ENCODE measurements at places on chromosomes 7 and 10. TPM values are rescaled to one million over a fixed set of nuclear protein-coding genes. Genes with fewer than 3 reads are reported as not detected.

TEX36 gene
- not detected for total RNA-seq

ENKUR gene
- total RNA-seq: 0.06 TPM

CPEB3 gene
- total RNA-seq: 4.3 TPM

TMEM270 gene
- not detected for total RNA-seq

DIP2C gene
- total RNA-seq: 10.5 TPM

SFTPA1 gene
- 3,930 TPM for total RNA-seq

CYP2E1 gene
- 2.2 TPM for total RNA-seq

SPDYE11 gene
- not detected for total RNA-seq

DNA sequence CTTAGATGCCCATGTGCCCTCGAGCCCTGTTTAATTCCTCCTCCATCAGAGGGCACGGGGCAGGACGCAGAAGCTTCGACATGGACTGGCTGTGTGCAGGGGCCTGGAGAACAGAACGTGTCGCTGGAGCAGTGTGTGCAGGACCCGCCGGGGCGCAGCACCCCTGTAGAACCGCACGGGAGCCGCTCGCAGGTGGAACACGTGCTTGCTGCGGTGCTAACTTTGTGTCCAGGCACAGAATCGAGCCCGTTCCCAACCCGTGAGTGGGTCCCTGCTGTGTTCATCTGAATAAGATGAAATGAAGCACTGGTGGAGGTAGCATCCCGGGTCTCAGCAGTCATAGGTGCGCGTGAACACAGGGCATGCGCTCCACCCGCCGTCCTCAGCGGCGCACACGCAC, 116.9 kb downstream of the WDR37 start:
- no peaks in the 10 kb centered on the region for H3K4me1 ChIP-seq
- H3K4me3 ChIP-seq: no peak overlapping the region
- no peak overlapping the region for H3K27ac ChIP-seq
- H3K36me3 ChIP-seq: no peaks in the 10 kb centered on the region
- no peak for DNase-seq

- no peak overlapping the region for H3K4me3 ChIP-seq
- DNase-seq: no peak
- H3K27me3 ChIP-seq: no peaks in the 10 kb centered on the region
- H3K27ac ChIP-seq: no peak overlapping the region
- H3K4me1 ChIP-seq: no peaks in the 10 kb centered on the region
Measured at GRCh38 chr7:100007887-100008286, 7.5 kb upstream of the ZKSCAN1 start.

DNA sequence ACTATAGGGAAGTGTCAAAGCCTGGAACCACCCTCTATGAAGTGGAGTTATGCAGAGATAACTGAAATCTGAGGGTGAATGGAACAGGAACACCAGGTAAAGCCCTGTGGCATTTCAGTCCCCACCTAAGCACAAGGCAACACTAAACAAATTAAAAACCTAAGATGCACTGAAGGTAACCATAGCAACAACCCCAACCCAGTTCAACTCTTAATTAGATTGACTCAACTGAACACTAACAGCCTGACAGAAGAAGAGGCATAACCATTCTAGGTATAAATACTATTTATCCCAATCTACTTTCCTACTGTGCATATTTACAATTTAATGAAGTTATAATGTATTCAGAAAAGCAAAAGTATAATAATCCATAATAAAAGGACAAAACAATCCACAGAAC, 9.2 kb upstream of the GIMAP5 start:
- no peaks in the 10 kb centered on the region for H3K36me3 ChIP-seq
- H3K27ac ChIP-seq: no peak overlapping the region
- no peak overlapping the region for H3K4me3 ChIP-seq
- H3K4me1 ChIP-seq: peaks cover 5% of the 10 kb centered on the region
- DNase-seq: no peak
- no peaks in the 10 kb centered on the region for H3K27me3 ChIP-seq

DNA sequence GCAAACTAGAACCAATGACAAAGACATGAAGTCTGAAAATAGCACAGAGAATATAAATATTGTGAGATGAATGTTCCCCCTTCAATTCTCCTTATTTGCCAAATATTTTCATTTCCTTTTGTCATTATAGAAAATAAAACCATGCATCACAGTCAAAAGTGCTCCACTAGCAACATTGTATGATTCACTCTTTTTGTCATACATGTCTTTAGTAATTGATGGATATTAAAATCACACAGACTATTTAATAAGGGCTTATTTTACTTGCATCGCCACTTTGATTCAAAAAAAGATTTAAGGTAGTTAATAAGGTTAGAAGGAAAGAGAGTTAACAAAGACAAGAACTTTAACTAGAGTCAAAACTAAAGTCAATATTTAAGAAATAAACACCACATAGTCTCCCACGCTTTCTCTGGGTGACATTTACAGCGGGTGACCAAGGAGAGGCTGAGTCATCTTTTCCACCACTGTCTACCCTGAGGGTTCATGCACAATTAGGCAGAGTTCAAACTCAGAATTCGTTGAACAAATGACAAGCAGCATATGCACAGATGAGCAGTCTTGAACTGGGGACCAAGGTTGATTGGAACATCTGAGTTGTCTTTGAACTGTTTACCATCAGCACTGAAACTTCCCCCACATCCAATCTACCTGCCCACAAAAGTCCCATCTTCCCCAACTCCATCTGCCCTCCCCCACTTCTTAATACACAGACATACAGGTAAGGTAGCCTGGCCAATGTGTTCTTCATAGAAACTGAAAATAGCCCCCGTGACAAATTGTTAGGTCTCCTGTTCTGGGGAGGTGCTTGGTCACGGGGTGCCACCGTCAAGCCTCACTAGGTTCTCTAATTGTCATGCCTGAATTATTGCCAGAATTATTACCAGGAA, 42.5 kb downstream of the C7orf25 start:
- H3K27ac ChIP-seq: no peak overlapping the region
- H3K36me3 ChIP-seq: no peaks in the 10 kb centered on the region
- H3K4me1 ChIP-seq: peaks cover 4% of the 10 kb centered on the region
- DNase-seq: no peak
- no peak overlapping the region for H3K4me3 ChIP-seq

DNA sequence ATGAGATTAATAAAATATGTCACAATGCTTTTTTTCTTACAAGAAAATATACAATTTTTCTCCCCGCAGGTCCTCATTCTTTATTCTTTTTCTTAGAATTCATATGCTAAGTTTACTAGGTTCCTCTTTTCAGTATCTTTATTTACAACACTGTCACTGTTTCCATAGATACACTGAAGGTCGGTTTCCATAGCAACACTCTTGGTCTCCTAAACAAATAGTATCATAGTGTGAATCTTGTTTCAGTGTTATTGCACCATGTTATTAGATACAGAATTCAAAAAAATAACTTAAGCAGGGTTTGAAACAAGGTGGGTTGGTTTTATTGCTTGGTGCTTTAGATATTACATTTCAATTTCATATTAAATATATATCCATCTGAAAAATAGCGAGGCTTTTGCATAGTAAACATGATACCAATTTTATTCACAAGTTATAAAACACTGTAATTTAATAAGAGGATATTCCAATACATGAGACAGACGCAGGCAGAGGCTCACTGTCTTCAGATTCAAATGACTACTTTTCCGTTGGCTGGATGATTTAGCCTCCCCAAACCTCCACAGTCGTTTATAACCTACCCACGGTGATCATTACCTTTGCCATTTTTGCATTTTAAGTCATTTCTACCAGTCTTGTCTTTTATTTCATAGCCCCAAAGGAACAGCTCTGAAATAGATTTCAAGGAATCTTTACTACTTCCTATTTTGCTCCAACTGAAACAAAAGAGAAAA, 88.9 kb upstream of the KLF6 start:
- DNase-seq: no peak
- peaks cover 6% of the 10 kb centered on the region for H3K4me1 ChIP-seq
- no peaks in the 10 kb centered on the region for H3K27me3 ChIP-seq
- H3K27ac ChIP-seq: peak overlapping the region; percentile 81
- no peak overlapping the region for H3K4me3 ChIP-seq

GRCh38 chr10:12358863-12359564, 9.7 kb downstream of the CAMK1D start:
- no peaks in the 10 kb centered on the region for H3K36me3 ChIP-seq
- DNase-seq: no peak
- no peaks in the 10 kb centered on the region for H3K4me1 ChIP-seq
- peaks cover 9% of the 10 kb centered on the region for H3K27me3 ChIP-seq
- no peak overlapping the region for H3K4me3 ChIP-seq
- H3K27ac ChIP-seq: no peak overlapping the region

- no peaks in the 10 kb centered on the region for H3K36me3 ChIP-seq
- DNase-seq: no peak
- no peaks in the 10 kb centered on the region for H3K4me1 ChIP-seq
Measured at GRCh38 chr10:88401671-88402347, 181.3 kb downstream of the RNLS start.

DNA sequence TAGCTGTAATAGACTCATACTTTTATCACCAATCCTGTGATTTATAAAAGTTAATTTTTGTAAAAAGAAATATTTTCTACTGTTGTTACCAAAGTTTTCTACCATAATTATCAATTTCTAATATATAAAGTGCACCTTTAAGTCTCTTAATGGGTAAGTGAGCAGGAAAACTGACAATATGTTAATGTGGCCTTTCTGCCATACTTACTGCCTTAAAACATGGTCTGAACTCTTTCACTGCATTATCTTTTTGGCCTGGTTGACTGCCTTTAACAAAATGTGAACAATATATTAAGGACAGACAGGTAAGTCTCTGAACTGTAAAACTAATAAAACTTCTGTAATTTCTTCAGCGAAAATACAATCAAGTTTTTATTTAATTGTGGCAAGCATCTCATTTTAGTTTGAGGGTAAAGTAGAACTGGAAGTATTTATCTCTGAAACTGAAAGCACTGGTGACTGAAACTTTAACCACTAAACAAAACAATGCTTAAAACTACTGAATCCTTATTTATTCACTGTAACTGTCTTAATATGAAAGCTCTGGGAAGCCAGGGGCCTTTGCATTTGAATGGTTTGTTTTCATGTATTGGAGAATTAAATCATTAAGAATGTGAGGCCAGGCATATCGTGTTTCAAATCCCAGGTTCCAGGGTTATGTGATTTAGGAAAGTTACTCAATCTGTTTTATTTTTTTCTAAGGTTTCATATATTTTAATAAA, 948.8 kb upstream of the POT1 start:
- H3K36me3 ChIP-seq: no peaks in the 10 kb centered on the region
- H3K4me1 ChIP-seq: no peaks in the 10 kb centered on the region
- no peak overlapping the region for H3K27ac ChIP-seq
- no peak for DNase-seq
- H3K27me3 ChIP-seq: no peaks in the 10 kb centered on the region
- H3K4me3 ChIP-seq: no peak overlapping the region

GRCh38 chr7:42315103-42315502, 78.1 kb upstream of the GLI3 start:
- no peaks in the 10 kb centered on the region for H3K27me3 ChIP-seq
- no peaks in the 10 kb centered on the region for H3K4me1 ChIP-seq
- no peak overlapping the region for H3K27ac ChIP-seq
- H3K4me3 ChIP-seq: no peak overlapping the region
- no peak for DNase-seq

- H3K27me3 ChIP-seq: no peaks in the 10 kb centered on the region
- no peaks in the 10 kb centered on the region for H3K4me1 ChIP-seq
- no peaks in the 10 kb centered on the region for H3K36me3 ChIP-seq
- no peak overlapping the region for H3K27ac ChIP-seq
- H3K4me3 ChIP-seq: no peak overlapping the region
- no peak for DNase-seq
Measured at GRCh38 chr7:138727336-138728099, 26.4 kb upstream of the SVOPL start.

GRCh38 chr10:102831322-102832071, 5.7 kb downstream of the CYP17A1 start:
- H3K4me1 ChIP-seq: peaks cover 8% of the 10 kb centered on the region
- H3K27ac ChIP-seq: no peak overlapping the region
- H3K27me3 ChIP-seq: no peaks in the 10 kb centered on the region
- DNase-seq: no peak
- H3K36me3 ChIP-seq: no peaks in the 10 kb centered on the region

GRCh38 chr7:108017776-108018151, 14.8 kb upstream of the LAMB1 start:
- no peak overlapping the region for H3K27ac ChIP-seq
- no peaks in the 10 kb centered on the region for H3K4me1 ChIP-seq
- no peak for DNase-seq
- no peak overlapping the region for H3K4me3 ChIP-seq
- H3K27me3 ChIP-seq: no peaks in the 10 kb centered on the region
- H3K36me3 ChIP-seq: no peaks in the 10 kb centered on the region

DNA sequence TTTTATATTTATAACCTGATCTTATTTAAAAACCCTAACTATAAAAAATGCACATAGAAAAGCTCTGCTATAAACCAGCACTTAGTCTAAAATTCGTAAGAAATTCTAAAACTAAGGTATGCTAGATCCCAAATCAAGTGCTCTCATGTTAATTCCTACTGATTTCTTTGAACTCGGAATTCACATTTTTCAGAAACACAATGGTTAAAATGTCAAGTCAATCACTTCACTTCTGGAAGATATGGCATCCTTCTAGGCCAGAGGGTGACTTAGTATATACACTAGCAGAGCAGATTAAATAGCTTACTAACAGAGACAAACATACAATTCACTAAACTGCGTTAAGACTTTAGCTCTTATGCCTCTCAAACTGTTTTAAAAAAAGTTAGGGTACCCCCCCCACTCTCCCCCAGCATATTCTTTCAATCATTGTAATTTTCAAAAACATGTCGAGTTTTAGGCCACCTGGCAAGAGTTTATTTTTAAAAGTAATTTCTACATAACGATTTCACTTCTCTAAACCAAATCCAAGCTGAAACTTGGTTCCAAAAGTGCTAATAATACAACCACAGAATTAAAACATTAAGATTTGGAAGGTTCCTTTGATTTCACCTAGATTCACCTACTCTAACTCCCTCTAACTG, 129.4 kb downstream of the NRBF2 start:
- H3K27ac ChIP-seq: peak overlapping the region; percentile 17
- H3K4me1 ChIP-seq: peaks cover 18% of the 10 kb centered on the region
- no peak for DNase-seq
- no peaks in the 10 kb centered on the region for H3K27me3 ChIP-seq
- H3K4me3 ChIP-seq: no peak overlapping the region
- no peaks in the 10 kb centered on the region for H3K36me3 ChIP-seq

GRCh38 chr10:16832351-16833080, 15.3 kb upstream of the RSU1 start:
- H3K27me3 ChIP-seq: no peaks in the 10 kb centered on the region
- H3K27ac ChIP-seq: peak overlapping the region; percentile 54
- no peak for DNase-seq
- H3K36me3 ChIP-seq: no peaks in the 10 kb centered on the region

GRCh38 chr7:101084865-101085161, 468 bp upstream of the TRIM56 start:
- no peaks in the 10 kb centered on the region for H3K27me3 ChIP-seq
- H3K27ac ChIP-seq: peak overlapping the region; percentile 94
- H3K4me1 ChIP-seq: peaks cover 47% of the 10 kb centered on the region
- no peak for DNase-seq
- peak overlapping the region; percentile 49 for H3K4me3 ChIP-seq

- peak overlapping the region; percentile 52 for H3K27ac ChIP-seq
- DNase-seq: no peak
- H3K4me3 ChIP-seq: no peak overlapping the region
- H3K27me3 ChIP-seq: no peaks in the 10 kb centered on the region
- no peaks in the 10 kb centered on the region for H3K4me1 ChIP-seq
- peaks cover 75% of the 10 kb centered on the region for H3K36me3 ChIP-seq
Measured at GRCh38 chr10:11993834-11994468, 48.7 kb downstream of the UPF2 start.

GRCh38 chr10:22317076-22317370, 835 bp downstream of the COMMD3 start:
- peaks cover 12% of the 10 kb centered on the region for H3K4me1 ChIP-seq
- no peak for DNase-seq

All from left lung (tissue), 14 donors.